IMR-90 (cell line): ENCODE measurements at places on chromosomes 5 and 9. TPM values are rescaled to one million over a fixed set of nuclear protein-coding genes. Genes with fewer than 3 reads are reported as not detected.

DNA sequence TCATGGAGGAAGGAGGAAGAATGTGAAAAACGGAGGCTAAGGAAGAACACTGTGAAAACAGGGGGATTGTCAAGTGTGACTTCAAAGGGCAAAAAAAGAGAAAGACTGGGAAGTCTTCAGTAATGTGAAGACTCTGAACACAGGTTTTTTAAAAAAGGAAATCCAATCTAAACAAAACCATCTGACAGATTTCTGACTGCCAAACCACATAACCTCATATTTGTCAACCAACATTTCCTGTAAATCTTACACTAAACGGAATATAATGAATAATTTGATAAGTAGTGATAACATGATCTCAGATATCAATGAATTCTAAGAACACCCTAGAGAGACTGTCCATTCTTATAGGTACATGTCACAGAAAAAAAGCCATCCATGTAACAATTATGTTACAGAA, 124.7 kb downstream of the FBN2 start:
- peak; percentile 42 for DNase-seq

- peak; percentile 71 for DNase-seq
Observed at GRCh38 chr9:113556877-113557593, 93.5 kb downstream of the RGS3 start.

The PLPP7 gene
- total RNA-seq = 0.54 and 0.56 TPM in 2 replicates

- DNase-seq = peak; percentile 68
Observed at GRCh38 chr9:75238311-75238976, 150.1 kb downstream of the OSTF1 start.

GRCh38 chr9:107755246-107755645, 265.7 kb upstream of the KLF4 start:
- DNase-seq = peak; percentile 71

The LHX3 gene
- not detected in 2 replicates for total RNA-seq

DNA sequence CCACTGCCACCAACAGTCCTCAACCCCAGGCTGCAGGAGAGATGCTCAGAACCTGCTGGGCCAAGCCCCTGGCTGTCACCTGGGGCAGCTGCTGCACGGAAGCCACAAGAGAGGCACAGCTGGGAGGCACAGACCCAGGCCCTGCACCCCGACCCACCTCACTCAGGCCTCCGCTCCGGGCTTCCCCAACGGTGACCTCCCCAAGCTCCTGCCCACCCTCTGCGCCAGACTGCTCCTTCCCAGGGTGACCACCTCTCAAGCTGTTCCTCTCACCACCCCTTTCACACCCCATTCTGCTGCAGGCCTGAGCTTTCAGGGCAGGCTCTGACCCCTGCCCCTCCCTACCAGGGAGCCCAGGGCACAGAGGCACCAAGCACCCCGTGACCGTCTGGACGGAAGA, 33.0 kb downstream of the VAV2 start:
- DNase-seq = no peak

The TMEM252 gene
- not detected in 2 replicates for total RNA-seq

The PCAT7 gene
- not detected in 2 replicates for total RNA-seq

DNA sequence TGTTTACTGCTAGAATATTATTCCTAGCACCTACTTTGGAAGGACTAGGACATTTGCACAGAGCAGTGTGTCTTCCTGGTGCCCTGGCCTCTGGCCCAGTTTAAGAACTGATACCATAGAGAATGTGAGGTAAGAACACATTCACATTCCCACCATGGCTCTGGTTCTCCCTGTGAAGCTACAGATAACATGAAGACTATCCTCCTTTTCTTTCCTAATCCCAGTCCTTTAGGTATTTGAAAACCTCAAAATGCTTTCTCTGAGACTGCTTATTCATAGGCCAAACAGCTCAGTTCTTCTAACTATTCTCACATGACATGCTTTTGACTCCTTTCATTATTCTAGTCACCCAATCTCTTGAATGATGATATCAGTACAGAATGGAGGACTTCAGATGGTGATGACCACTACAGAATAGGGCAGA, 11.9 kb downstream of the FAM219A start:
- peak; percentile 69 for DNase-seq

DNA sequence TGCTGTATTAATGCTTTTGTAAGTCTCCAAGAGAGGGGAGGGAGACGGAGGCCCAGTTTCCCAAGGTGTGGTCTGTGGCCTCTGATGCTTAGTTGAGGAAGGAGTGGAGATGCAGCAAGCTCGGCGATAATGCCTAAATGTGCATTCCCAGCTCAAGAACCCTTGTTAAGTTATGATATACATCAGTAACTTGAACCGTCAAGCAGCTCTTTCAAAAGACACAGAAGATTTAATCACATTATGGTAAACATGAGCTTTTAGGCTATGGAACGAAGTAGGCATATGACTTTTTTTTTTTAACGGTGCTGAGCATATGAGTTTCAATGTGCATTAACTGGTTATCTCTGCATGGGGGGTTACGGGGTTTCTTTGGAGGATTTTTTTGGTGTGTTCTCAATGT, 22.3 kb upstream of the GLE1 start:
- DNase-seq = no peak

GRCh38 chr5:109823597-109823996, 133.9 kb downstream of the MAN2A1 start:
- peak; percentile 67 for DNase-seq

DNA sequence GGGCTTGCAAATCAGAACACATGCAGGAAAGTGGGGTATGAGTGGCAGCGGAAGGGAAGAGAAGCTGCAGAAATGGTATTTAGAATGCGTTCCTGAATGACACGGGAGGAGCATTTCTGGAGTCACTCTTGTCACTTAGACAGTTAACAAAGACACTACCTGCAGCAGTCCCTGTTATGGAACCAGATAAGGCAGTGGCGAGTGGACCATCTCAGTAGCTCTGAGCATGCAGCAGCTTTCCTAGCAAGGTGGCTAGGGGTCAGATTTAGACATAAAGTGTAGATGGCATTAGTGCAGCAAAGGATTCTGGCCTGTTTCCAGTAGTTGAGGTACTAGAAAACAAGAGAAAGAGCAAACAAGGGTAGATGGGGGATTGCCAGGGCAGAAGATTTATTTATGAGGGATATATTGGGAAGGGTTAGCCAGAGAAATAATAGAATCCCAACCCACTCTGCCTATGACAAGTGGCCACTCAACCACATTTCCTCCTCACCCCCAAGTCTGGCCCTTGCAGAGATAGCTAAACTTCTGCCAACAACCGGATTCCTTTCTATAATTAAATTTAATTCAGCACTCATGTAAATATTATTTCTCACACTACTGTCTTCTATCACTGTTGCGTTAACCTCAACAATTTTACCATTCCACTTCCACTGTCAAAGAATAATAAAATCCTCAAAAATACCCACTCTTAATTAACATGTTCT, 201.6 kb downstream of the DCP2 start:
- DNase-seq = no peak

The PCDHA3 gene
- total RNA-seq = under 0.01 TPM in 2 replicates

The CEL gene
- total RNA-seq = under 0.01 TPM in 2 replicates

GRCh38 chr5:124952079-124952478, 205.6 kb upstream of the ZNF608 start:
- DNase-seq = peak; percentile 38

GRCh38 chr5:169018925-169019324, 282.0 kb downstream of the SLIT3 start:
- DNase-seq = no peak

DNA sequence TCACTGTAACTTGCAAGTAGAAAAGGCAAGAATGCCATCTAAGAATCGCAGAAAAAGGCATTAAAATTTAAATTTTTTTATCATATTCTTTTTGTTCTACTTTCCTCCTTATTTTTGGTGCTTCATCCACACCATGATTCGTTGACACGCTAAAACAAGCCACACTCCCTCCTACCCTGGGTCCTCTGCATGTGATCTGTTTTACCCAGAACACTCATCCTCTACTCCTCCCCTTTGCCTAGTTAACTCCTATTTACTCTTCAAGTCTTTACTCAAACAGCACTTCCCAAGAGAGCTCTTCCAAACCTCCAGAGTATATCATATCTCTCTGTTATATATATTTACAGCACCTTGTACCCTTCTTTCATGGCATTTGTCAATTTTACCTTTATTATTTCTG, 61.4 kb upstream of the SRP19 start:
- DNase-seq = no peak

The HSD17B3 gene
- total RNA-seq = 0.18 TPM in 1 of 2 replicates, not detected in the other

The HSPB3 gene
- 0.54 TPM in 1 of 2 replicates, not detected in the other for total RNA-seq

- DNase-seq = peak; percentile 81
Observed at GRCh38 chr5:73793911-73794310, 167.9 kb downstream of the ARHGEF28 start.

DNA sequence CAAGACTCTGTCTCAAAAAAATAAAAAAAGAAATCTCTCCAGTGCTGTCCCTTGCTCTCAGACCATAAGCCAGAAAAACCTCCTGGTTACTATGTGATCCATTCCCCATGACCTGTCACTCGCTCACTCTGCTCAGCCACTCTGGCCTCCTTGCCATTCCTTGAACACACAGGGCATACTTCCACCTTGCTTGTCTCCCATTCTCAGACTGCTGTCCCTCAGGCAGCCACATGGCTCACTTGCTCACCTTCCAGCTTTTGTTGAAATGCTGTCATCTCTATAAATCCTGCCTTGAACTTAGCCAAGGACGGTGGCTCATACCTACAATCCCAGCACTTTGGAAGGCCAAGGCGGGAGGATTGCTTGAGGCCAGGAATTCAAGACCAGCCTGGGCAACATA, 82.9 kb downstream of the UGCG start:
- DNase-seq = no peak

DNA sequence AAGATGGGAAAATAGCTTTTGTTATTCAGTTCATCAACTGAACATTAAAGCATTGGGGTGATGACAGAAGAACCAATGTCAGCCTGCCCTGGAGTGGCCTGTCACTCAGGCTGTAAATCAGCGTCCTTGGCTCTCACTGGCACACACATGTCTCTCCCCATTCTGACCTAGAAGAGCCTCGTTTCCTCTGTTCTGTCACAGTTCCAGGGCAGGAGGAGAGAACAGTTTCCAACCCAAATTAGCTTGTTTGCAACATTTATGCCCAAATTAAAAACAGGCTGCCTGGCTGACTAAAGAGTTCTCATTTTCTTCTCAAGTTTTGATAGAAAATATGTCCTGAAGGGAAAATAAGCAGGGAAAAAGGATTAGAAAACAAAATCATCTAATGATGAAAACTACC, 520.1 kb downstream of the CHSY3 start:
- no peak for DNase-seq

DNA sequence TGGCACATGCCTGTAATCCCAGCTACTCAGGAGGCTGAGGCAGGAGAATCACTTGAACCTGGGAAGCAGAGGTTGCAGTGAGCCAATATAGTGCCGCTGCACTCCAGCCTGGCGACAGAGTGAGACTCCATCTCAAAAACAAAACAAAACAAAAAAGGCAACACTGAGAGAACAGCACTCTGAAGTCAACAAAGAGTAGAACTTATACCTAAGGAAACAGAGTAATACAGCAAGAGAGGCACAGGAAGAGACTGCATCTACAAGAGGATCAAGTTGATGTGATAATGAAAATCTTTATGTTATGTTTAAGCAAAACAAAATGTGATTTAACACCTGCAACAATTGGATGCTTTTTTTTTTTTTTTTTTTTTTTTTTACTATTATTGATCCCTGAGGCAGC, 33.1 kb downstream of the FYB1 start:
- DNase-seq = no peak

The SGCD gene
- total RNA-seq = 10.6 TPM in 2 replicates

DNA sequence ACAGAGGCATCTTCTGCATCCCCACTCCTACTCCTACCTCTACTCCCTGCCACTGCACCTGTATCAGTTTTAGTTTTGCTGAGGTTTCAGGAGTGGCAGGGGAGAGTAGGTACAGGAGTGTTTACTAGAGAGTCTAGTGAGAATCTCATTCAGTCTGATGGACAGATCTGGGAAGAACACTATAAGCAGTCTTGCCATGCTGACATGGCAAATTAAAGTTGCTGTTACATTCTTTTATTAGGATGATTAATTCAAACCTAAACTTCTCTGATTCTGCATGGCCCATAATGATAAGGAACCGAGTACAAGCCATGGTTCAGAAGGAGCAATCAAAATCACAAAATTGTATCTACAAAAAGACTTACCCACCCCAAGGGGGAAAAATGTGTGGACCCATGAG, 7.4 kb downstream of the ARSK start:
- DNase-seq = no peak

DNA sequence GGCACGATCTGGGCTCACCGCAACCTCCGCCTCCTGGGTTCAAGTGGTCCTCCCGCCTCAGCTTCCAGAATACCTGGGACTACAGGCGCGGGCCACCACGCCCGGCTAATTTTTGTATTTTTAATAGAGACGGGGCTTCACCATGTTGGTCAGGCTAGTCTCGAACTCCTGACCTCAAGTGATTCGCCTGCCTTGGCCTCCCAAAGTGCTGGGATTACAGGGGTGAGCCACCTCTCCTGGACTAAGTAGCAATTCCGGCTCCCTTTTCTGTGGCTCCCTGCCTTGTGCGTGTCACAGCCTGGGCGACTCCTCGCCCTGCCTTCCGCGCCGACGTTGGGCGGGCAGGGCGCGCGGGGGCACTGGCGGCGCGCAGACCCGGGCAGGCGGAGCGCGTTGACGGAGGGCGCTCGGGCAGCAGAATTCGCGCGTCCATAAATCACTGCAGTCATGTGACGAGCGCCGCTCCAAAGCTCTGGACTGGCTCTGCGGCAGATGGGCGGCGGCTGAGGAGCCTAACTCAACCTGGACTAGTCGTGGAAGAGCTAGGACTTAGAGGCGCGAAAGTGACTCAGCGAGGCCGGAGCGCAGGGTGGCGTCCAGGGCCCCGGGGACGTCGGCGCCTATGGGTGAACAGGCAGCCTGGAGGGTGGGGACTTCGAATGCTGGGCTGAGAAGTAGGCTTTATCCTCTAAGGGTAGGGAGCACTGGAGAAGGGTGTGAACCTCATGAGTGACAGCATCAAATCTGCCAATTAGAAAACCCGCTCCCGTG, 1.4 kb upstream of the CIZ1 start:
- peak; percentile 60 for DNase-seq

- DNase-seq = no peak
Observed at GRCh38 chr9:116504893-116505480, 182.1 kb upstream of the TRIM32 start.

DNA sequence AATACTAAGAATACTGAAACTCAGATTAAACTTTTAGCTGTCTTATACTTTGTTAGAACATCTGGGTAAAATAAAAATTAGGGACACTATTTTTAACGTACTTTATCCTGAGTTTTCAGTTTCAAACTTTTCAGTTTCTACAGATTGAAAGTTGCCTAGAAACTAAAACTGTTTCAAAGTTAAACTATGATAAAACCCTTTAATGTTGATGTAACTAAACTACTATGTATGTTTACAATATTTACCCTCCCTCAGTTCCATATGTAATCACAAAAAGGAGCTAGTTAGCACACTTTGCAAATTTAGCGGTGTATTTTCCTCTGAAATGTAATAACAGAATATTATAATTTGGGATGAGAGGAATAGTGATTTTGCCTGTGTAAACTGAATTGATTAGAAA, 105.9 kb downstream of the MTREX start:
- no peak for DNase-seq

GRCh38 chr5:113969901-113970300, 392.0 kb upstream of the KCNN2 start:
- no peak for DNase-seq

The SHOC1 gene
- not detected in 2 replicates for total RNA-seq

- DNase-seq = no peak
Observed at GRCh38 chr9:27701587-27701986, 128.3 kb upstream of the C9orf72 start.
